ENCODE measurements at places on chromosomes 1 and 21.

DNA sequence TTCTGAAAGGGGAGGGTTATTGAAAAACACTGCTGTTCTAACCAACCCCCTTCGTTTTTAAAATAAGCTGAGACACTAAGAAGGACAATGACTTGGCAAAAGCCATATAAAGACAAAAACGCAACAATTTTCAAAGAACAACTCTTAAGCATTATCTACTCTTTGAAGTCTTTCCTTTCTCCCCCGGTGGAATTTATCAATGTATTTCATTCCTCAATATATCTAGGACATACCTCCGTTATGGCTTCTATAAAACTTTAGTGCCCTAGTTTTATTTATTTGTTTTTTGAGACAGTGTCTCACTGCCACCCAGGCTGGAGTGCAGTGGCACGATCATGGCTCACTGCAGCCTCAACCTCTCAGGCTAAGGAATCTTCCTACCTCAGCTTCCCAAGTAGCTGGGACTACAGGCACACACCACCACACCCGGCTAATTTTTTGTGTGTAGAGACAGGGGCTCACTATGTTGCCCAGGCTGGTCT lies 3.2 kb downstream of the NRDC start:
- DNase-seq = no peak

DNA sequence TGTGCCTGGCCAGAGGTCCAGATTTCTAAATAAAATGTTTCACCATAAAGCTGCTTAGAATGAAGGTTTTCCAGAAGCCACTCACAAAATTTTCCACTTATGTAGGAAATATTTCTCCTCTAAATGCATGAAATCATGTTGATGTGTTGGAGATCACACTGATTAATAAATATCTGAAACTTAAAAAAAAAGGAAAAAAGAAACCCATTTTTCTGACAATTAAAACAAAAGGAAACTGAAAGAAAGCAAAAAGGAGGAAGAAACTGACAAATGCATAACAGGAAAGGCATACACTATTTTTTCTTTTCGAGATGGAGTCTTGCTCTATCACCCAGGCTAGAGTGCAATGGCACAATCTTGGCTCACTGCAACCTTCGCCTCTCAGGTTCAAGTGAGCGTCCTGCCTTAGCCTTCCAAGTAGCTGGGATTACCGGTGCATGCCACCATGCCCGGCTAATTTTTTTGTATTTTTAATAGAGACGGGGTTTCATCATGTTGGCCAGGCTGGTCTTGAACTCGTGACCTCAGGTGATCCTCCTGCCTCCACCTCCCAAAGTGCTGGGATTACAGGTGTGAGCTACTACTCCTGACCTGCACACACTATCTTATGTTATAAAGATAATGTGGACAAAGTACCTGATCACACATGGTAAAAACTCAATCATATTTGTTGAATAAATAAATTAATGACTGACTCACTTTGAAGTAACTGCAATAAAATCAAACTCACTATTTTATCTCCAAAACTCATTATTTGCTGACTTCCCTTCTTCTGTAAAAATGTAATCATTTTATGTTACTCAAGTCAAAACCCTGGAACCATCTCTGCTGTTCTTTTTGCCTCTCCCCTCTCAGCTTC lies 149.8 kb upstream of the NR5A2 start:
- DNase-seq = no peak

- DNase-seq = no peak
Measured at GRCh38 chr1:99669821-99670220, 23.9 kb downstream of the PALMD start.

GRCh38 chr1:86537928-86538695 lies 8.8 kb upstream of the CLCA4 start:
- DNase-seq = no peak

DNA sequence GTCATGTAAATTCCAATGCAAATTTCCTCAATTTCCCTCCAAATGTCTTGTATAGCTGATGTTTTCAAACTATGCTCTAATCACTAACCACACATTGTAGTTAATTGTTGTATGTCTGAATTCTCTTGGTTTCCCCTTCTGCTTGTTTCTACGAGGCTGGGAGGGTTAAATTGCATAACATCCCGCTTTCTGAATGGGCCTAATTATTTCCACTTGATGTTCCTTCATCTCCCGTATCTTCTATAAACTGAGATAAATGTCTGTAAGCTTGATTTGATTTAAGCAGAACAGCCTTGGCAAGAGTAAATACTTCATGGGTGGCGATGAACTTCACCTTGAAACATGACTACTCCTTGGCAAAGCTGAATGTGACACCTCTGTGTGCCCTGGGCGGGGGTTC lies 72.2 kb downstream of the SERINC2 start:
- DNase-seq = no peak

GRCh38 chr1:196535727-196536126 lies 72.5 kb downstream of the KCNT2 start:
- DNase-seq = no peak

- no peak for DNase-seq
Measured at GRCh38 chr1:212922016-212922415, 28.3 kb upstream of the VASH2 start.
